ENCODE measurements at places on chromosomes 5 and 9.

GRCh38 chr9:122367065-122367464, 3.8 kb upstream of the PTGS1 start:
- no peak for DNase-seq

DNA sequence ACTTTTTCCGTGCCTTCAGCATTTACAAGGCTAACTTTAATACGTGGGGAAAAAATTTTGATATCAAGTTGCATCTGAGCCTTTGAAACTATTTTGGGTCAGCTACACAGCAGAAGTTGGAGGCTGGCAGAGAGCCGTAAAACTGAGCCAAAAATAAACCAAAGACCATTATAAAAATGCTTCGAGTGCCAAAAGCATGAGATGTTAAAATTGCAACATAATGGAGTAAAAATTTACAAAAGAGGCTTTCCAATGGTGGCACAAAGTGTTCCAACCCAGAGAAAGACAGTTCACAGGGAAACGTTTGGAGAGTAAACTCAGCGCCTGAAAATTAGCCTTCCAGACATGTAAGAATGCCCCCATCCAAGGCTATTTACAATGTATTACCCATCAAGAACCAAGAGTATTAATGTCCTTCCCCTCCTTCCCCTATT, 190.3 kb downstream of the TLE1 start:
- no peak for DNase-seq

GRCh38 chr5:32098291-32098690, 75.8 kb downstream of the GOLPH3 start:
- DNase-seq, result no peak

DNA sequence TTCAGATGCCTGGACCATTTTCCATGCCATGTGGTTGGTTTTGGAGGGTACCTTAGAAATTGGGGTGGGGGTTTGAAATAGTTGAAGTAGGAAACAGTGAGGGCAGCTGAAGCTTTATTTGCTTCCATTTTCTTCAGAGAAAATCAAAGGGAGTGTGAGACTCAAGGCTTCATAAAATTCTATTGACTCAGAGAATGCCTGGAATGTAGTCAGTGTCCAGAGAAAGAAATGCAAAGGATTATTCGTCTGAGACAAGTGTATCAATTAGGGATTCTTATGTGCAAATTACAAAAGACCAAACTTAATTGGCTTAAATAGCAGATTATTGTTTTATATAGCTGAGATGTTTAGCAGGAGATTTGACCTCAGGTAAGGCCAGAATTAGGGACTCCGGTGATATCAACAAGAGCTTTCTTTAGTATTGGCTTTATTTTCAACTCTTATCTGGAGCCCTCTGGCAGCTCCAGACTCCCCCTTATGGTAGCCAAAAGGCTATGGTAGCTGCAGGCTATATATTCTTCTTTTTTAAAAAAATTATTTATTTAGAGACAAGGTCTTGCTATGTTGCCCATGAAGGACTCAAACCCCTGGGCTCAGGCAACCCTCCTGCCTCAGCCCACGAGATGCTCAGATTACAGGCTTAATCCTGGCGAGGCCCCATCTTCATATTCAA, 38.9 kb downstream of the PTTG1 start:
- DNase-seq, result no peak

DNA sequence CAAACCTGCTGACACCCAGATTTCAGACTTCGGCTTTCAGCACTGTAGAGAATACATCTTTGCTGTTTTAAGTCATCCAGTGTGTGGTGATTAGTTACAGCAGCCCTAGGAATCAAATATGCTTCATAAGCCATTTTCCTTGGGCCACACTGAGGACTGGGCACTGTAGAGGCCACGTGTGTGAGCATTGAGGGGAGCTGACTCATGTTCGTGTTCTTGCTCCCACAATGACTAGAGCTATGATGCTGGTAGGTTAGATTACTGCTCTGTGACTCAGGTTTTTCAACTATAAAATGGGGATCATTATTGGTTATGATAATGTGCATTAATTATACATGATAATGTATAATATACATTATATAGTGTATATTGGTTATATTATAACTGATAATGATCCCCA, 96.5 kb upstream of the PALM2AKAP2 start:
- DNase-seq, result peak; percentile 63

GRCh38 chr9:89750117-89750791, 145.4 kb downstream of the GADD45G start:
- no peak for DNase-seq

GRCh38 chr5:126568206-126568755, 26.7 kb downstream of the ALDH7A1 start:
- DNase-seq, result no peak

GRCh38 chr9:127927201-127927987, 3.2 kb downstream of the PIP5KL1 start:
- DNase-seq, result peak; percentile 64

GRCh38 chr5:84685121-84685894, 300.6 kb upstream of the EDIL3 start:
- no peak for DNase-seq

- no peak for DNase-seq
Measured at GRCh38 chr9:115759426-115759825, 394.2 kb upstream of the PAPPA start.

DNA sequence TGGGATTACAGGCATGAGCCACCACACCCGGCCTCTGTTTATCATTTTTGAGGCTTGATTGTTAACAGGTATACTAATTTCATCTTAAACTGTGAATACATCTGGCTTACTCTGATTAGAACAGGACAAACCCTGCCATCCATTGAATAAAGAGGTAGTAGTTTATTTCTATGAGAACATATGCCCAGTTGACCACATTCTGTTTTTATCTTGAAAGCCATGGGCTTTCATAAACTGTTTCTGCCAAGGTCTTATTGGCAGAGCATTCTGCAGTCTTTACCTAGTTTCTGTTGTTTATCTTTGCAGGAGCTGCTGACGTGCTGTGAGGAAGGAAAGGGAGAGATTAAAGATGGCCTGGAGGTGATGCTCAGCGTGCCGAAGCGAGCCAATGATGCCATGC, 184.9 kb upstream of the OTULINL start:
- DNase-seq, result no peak

- peak; percentile 60 for DNase-seq
Measured at GRCh38 chr9:10366171-10366779, 246.5 kb downstream of the PTPRD start.

DNA sequence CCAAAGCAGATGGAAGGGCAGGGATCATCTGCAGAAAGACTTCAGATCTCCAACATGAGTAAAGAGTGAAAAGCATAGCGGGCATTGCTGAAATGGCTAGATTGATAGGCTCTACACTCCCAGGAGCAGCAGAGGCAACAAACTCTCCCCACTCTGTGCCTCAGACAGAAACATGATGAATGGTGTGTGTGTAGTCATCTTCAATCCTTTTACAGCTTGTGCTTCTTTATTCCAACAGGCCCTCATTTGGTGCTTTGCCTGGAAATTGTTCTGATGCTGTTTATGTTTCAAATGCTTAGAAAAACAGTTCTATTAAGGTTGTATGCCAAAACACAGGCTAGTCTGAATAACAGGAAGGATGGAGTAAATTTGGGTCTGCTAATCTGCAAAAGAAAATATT, 176.2 kb downstream of the DMRTA1 start:
- no peak for DNase-seq

- no peak for DNase-seq
Measured at GRCh38 chr9:97517331-97518089, 16.0 kb downstream of the TMOD1 start.

DNA sequence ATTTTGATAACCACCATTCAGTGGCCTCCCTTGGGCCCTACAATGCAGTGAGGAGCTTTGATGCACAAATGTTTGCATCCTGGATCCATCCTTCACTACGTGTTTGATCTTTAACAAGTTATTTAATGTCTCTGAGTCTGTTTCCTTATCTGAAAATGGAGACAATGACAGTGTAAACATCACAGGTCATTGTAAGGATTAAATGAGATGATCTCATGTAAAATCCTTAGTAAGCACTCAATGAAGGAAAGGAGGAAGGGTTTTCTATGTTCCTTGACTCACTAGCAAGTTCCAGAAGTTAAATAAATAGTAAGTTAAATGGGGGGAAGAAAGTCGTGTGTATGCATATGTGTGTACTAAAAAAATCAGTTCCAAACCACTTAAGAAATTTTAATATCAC, 9.8 kb upstream of the SLC36A3 start:
- DNase-seq, result peak; percentile 26

- peak; percentile 93 for DNase-seq
Measured at GRCh38 chr5:74233571-74233970, 407.0 kb downstream of the ENC1 start.

DNA sequence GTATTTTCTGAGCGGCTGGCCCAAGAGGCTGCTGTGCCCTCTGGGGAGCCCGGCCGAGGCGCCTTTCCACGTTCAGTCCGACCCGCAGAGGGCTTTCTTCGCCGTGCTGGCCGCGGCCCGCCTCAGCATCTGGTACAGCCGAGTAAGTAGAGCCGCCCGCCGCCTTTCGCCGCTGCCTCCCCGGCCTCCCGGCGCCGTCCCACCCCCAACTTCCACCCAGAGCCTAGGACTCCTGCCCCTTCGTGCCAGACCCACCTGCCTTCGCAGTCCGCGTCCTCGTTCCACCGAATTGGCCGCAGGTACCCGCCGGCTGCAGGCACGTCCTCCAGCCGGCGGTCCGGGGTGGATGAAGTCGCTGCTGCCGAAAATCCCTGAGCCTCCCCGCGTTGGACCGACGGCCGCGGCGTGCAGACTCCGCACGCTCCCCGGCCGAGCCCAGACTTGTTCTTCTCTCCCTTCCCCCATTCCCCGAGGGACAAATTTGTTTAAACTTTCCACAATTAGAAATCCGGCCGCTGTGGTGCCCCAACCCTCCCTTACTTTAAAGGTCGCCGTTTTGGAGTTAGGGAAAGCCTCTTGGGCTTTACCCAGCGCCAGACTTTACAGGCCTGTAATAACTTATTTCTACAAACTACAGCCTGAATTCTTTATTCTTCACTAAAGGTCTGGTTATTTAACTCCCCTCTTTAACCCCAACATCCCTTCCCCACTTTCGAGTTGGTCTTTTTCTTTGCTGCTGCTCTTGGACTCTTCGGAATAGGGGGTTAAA, 589 bp downstream of the RIC1 start:
- peak; percentile 42 for DNase-seq

GRCh38 chr5:141914199-141914743, 9.4 kb upstream of the DELE1 start:
- DNase-seq, result no peak

- no peak for DNase-seq
Measured at GRCh38 chr5:140252470-140253126, 50.3 kb downstream of the PFDN1 start.

DNA sequence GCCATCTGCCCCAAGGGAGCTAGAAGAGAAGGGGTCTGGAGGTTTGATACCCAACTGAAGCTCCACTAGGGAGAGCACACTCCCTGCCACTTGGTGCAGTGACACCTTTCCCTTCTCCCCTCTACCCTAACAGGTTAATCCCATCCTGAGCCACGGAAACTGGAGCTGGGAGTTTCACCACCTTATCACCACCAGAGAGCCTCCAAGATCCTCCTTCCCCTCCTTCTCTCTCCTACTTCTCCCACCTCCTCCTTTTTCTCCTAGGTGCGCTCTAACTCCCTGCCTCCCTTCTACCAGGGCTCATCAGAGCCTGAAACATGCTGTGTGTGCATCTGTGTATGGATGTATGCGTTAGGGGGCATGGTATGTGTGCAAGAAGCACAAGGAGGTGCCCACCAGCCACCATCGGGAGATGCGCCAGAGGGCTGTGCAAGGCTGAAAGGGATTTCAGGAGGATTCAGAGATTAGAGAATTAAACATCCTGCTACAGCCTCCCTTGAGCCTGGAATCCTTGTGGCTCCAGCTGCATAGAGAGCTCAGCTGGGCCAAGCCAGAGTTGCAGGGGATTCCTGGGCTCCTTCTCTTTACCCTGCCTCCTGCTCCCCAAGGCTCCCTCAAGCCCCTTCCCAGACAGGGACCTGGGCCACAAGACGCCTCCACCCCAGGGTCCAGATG, 89.8 kb downstream of the PCDH1 start:
- DNase-seq, result no peak

All from bronchial epithelial cell (primary cell).